ENCODE measurements at places on chromosomes 16 and 17.
A peak's percentile ranks its signal among the peaks of the same experiment; 100 is the strongest.

GRCh38 chr17:55342800-55343585 lies 78.2 kb downstream of the HLF start:
- no peak for DNase-seq

DNA sequence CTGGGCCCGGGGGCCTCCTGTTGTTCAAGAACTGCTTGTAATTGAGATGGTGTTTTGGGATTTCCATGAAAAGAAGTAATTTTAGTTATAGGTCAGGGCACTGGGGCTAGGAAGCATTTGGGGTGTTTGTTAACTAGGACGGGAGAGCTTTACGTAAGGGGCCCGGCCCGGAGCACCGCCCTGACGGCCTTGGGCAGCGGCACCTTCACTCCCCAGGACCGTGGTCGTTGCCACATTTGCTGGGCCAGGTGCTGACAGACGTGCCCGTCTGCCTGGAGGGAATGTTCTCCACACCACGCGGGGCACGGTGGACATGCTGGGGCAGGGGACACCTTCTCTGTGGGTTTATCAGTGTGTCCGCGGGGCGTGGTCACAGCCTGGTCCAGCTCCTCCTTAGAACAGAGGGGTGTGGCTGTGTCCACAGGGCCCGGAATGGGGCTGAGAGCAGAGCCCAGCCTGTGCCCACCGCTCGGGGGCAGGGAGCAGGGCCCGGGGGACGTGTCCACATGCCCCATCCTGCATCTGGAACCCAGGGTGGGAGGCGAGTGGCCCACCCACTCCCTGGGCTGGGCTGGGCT lies 57.7 kb downstream of the BAIAP2 start:
- no peak for DNase-seq

- no peak for DNase-seq
Measured at GRCh38 chr16:1657841-1658240, 20.2 kb upstream of the JPT2 start.

- no peak for DNase-seq
Measured at GRCh38 chr17:82230609-82231311, 1.9 kb downstream of the SLC16A3 start.

- no peak for DNase-seq
Measured at GRCh38 chr16:54632322-54633220, 298.1 kb upstream of the IRX5 start.

DNA sequence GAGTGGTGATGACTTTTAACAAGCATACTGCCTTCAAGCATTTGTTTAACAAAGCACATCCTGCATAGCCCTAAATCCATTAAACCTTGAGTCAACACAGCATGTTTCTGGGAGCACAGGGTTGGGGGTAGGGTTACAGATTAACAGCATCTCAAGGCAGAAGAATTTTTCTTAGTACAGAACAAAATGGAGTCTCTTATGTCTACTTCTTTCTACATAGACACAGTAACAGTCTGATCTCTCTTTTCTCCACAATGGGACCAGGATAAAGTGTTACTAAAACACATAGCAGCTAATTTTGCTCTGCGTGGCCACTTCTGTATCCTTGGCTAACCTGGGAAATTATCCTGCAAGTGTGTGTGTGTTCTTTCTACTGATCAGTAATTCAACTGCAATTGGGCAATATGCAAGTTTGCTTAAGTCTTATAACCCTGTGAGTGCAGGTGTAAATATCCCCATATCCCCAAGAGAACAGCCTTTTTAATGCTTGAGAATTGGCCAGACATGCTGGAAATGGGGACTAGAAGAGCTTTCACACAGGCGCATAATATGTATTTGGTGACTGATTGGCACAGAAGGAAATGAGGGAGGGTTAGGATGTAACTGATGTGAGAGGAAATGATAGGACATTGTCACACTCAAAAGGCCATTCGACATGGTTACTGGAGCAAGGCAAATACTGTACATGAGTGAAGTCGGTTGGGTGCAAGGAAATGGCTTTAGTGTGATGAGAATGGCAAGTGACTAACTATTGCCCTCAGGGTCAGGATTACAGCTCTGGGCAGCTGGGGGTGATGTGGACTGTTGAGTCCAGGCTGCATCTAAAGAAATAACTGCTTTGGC lies 10.8 kb upstream of the ANKS4B start:
- no peak for DNase-seq

DNA sequence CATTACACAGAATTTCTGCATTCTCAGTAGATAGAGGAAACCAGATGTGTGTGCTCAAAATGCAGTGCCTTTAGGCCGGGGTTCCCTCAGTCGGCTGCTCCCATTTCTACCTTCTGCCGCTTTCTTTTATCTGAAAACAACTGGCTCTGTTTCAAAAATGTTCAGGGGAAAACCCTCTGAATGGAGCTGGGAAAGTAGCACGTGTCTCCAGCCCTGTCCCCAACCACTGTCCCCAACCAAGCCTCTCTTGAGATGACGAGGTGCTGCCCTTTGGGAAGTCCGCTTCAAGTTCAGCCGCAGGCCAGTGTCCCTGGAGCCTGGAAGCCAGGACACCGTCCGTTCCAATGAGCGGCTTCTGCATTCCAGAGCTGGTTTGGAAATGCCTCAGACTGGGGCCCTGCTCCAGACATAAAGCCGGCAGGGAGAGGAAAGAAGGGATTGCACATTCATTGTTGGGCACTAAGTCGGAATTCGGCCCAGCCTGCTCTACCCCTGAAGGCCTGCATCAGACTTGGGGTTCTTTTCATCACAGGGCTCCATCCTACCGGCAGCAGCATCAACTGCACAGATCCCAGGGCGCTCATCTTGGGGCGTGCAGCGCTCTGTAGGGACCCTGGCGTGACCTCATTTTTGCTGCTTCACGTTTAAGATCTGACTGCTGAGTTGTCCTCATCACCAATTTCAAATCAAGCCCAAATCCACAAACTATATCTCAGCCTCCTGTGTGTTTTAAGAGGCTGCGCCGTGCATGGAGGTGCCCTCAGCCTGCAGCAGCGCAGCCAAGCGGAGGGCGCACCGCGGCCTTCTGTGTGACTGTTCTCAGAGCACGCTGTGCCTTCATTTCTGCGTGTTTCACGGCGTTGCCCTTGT lies 111.3 kb downstream of the BANP start:
- DNase-seq = no peak

DNA sequence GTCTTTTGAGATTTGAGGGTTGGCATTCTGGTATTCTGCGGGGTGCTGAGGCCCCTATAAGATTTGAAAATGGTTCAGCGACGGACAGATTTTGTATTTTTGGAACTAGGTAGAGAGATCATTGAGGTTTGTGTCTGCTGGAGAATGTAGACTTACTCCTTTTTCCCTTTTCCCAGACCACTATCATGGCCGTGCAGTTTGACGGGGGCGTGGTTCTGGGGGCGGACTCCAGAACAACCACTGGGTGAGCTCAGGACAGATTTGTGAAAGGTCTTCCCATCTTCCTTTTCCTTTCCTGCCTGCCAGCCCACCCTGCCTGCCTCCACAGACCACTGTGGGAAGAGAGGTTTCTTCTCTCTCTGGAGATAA lies 572 bp downstream of the PSMB6 start:
- no peak for DNase-seq

GRCh38 chr16:69917739-69918138 lies 33.4 kb upstream of the CLEC18A start:
- no peak for DNase-seq

GRCh38 chr16:66131156-66131807 lies 235.2 kb upstream of the CDH5 start:
- no peak for DNase-seq

DNA sequence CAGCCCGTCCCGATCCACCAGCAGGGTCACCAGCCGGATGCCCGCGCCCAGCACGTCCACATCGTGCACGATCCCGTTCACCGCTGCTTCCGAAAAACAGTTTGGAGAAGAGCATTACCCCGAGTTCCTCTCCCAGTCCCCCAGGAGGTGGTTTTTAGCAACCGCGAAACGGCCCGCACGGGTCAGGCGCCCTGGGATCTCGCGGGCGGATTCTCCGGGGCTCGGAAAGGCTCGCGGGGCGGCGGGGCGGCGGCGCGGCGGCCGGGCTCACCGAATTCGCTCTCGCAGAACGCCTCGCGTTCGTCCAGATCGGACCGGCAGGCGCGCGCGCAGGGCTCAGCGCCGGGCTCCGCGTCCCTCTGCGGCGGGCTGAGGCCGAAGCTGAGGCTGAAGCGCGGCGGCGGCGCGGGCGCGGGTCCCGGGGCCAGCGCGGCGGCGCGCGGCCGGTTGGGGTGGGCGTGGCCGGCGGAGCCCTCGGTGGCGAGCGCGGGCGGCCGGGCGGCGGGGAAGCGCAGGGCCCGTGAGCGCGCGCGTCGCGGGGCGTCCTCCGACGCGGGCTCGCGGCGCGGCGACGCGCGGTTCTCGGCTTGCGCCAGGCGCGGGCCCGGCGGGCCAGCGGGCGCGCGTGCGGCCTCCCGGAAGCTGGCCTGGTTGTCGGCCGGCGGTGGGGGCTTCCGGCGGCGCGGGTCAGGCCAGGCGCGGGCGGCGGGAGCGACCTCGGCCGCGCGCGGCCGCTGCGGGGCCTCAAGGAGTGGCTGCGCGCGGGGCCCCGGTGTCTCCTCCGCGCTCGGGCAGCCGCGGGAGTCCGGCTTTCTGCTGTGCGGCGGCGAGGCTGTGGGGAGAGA lies 2.9 kb downstream of the C17orf58 start:
- no peak for DNase-seq

GRCh38 chr16:23505671-23506605 lies 4.4 kb downstream of the GGA2 start:
- no peak for DNase-seq

- DNase-seq = no peak
Measured at GRCh38 chr16:81601601-81602255, 157.1 kb downstream of the CMIP start.

DNA sequence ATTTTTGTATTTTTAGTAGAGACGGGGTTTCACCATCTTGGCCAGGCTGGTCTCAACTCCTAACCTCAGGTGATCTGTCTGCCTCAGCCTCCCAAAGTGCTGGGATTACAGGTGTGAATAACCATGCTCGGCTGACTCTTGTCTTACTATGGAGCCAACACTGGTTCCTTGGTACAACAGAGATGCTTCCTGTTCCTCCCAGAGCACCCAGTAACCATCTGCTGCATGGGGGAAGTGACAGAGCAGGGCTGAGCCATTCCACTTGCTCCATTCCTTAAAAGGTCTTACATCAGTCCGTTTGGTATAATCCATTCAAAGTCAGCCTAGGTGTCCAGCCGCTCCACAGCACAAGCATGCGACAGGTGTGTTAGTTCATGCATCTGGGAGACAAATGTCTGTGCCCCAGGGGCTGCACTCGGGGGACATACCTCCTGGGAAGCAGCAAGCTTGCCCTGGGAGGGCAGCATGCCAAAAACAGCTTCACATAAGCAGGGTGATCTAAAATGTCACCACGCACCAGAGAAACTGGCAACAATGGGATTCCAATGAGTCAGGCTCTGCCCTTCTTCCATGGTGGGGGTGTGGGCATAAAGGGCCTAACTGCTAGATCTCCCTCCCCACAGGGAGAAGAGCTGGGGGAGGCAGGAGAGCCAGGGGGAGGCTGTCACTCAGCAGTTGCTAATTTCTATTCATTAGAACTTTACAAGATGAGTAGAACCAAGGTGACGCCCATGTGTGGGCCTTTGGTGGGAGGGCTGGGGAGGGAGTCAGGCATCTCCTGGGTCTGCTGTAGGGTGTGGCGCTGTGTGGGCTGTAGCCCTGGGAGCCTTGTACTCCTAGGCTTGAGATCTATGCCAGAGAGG lies 35.5 kb downstream of the PIPOX start:
- DNase-seq = no peak

DNA sequence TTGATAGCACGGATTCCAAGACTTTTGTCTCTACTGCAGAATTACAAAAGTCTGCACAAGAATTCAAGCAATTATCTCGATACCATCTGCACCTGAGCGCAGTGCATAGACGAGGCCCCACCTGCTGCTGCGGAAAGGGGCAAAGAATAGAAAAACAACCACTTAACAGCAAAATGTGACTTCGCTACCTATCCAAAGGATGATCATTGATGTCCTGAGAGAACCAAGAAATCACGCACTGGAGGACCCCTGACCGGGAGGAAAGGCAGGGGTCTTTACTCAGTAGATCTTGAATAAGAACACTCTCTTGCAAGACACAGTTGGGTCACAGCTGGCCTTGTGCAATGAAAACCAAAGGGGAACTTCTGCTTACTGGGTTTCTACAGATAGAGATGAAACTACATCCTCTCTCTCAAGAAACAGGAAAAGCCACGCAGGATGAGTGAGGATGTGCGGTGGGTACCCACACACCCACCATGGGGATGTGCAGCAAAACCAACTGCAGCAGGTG lies 147.4 kb upstream of the RPH3AL start:
- no peak for DNase-seq

DNA sequence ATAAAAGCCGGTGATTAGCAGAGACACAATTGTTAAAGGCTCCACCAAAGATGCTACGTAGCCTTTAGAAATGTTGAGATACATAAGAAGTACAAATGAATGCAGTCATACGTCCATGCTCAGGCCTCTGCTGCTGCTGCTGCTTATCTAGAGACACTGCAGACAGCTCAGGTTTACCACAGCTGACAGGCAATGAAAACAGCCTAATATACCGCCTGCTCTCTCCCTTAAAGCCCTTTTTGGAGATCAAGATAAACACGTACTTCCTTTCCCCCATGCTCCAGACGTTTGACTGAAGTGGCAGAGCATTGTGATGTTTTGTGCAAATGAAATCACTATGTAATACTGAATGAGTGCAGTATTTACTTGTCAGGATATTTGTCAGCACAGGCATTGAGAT lies 185.3 kb downstream of the AATF start:
- no peak for DNase-seq

DNA sequence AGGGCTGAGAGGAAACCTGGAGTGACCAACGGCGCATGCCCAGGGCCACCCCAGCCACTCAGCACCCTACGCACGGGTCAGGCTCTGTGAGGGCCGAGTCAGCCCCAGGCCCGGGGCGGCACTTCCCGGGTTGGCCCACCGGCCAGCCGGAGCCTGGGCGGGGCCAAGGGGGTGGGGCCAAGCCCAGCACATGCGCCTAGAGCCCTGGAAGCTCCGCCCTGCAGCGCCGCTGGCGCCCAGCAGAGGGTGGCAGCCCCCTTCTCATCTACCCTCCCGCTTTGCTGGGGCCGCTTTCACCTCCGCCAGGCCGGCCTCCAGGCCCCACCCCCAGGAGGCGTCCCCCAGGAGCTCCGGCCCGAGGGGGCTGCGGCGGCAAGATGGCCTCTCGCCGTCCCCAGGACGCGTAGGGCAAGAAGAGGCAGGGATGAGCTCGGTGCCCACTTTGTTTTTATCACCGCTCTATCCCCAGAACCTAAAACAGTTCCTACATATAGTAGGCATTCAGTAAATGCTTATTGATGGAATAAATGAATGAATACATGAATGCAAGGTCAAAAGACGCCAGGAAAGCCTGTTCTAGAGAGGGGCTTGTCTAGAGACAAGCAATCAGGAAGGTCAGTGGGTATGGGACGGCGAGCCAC lies 31.3 kb downstream of the MYO18A start:
- peak; percentile 79 for DNase-seq

DNA sequence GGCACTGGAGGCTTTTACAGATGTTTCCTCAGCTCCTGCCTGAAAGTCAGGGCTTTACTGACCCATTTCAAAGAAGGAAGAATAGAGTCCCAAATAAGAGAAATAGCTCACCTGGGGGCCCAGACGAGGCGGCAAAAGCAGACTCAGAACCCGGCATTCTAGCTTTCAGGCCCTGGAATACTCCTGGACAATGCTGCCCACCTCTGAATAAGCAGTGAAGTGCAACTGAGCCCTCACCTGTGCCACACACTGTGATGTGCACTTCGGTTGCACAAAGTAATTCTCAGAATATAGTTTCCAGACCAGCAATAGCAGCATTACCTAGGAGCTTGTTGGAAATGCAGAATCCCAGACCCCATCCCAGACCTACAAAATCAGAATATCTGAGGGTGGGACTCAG lies 54.6 kb downstream of the ZNF423 start:
- DNase-seq = no peak

- no peak for DNase-seq
Measured at GRCh38 chr17:55286681-55287589, 22.2 kb downstream of the HLF start.

GRCh38 chr16:86426063-86426642 lies 84.2 kb upstream of the FOXF1 start:
- no peak for DNase-seq

Data from GM12878 (cell line).